ENCODE measurements at places on chromosomes 5 and 9. TPM values are rescaled to one million over a fixed set of nuclear protein-coding genes. Genes with fewer than 3 reads are reported as not detected.

PTTG1 gene
- 119 TPM for total RNA-seq

DND1 gene
- 5.1 TPM for total RNA-seq

ANKRD34B gene
- total RNA-seq: not detected

GABRA6 gene
- total RNA-seq: not detected

WNK2 gene
- total RNA-seq: 0.29 TPM

CENPK gene
- 15.3 TPM for total RNA-seq

STK32A gene
- total RNA-seq: 3.3 TPM

DNA sequence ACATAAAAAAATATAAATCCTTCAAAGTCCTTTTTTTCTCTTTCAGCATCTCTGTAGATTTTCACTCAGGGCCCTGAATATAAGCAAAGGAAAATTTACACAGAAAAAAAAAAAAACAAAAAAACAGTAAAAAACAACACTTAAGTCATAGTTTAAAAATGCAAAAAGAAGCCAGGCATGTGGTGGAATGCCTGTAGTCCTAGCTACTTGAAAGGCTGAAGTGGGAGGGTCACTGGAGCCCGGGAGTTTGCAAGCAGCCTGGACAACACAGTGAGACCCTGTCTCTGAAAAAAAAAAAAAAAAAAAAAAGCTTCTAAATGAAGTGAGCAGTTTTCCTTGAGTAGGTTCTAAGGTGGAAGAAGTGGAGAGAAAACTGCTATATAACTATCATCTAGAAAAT, 55.0 kb upstream of the BNC2 start:
- H3K36me3 ChIP-seq: no peaks in the 10 kb centered on the region
- H3K27me3 ChIP-seq: no peaks in the 10 kb centered on the region
- H3K4me1 ChIP-seq: no peaks in the 10 kb centered on the region
- no peak overlapping the region for H3K27ac ChIP-seq
- H3K4me3 ChIP-seq: no peak overlapping the region

GRCh38 chr5:50749873-50750272, 83.4 kb downstream of the PARP8 start:
- no peaks in the 10 kb centered on the region for H3K27me3 ChIP-seq
- DNase-seq: no peak

- no peaks in the 10 kb centered on the region for H3K27me3 ChIP-seq
- H3K36me3 ChIP-seq: no peaks in the 10 kb centered on the region
- no peak overlapping the region for H3K27ac ChIP-seq
- H3K4me1 ChIP-seq: peaks cover 6% of the 10 kb centered on the region
- DNase-seq: no peak
Measured at GRCh38 chr9:2214707-2215106, 199.6 kb downstream of the SMARCA2 start.

- DNase-seq: peak; percentile 52
- H3K27me3 ChIP-seq: no peaks in the 10 kb centered on the region
- H3K36me3 ChIP-seq: no peaks in the 10 kb centered on the region
- no peak overlapping the region for H3K4me3 ChIP-seq
- no peak overlapping the region for H3K27ac ChIP-seq
Measured at GRCh38 chr5:143509758-143510221, 106.3 kb upstream of the NR3C1 start.

- DNase-seq: no peak
- H3K36me3 ChIP-seq: no peaks in the 10 kb centered on the region
- H3K4me1 ChIP-seq: no peaks in the 10 kb centered on the region
- H3K27me3 ChIP-seq: no peaks in the 10 kb centered on the region
Measured at GRCh38 chr5:43753069-43753468, 150.1 kb downstream of the NNT start.

DNA sequence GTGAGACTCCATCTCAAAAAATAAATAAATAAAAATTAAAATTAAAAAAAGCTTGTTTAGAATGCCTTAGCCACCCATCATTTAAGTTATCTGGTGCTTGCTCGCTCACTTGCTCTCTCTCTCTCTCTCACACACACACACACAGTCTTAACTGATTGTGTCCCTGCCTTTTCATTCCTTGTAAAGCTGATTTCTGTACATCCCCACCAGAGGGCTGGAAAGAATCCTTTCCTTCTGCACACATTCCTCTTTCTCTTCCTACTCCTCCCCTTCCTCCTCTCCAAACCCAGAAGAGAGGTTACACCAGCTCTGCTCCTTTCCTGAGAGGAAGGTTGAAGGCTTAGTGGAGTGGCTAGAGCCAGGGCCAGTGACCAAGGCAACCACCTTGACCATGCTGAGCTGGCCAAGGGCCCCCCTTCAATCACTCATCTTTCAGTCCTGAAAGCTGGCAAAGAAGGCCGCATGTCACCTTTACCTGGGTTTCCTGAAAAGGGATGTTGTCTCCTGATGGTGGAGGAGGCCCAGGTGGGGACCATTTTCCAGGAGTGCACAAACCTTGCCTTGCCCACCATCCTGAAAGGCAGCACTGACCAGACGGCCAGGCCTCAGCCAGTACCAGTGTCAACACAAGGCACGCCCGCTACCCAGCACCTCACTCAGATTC, 25.6 kb downstream of the STK10 start:
- no peak overlapping the region for H3K27ac ChIP-seq
- H3K4me1 ChIP-seq: peaks cover 5% of the 10 kb centered on the region
- no peak overlapping the region for H3K4me3 ChIP-seq

- H3K4me3 ChIP-seq: no peak overlapping the region
- no peak for DNase-seq
- H3K36me3 ChIP-seq: no peaks in the 10 kb centered on the region
- H3K27ac ChIP-seq: no peak overlapping the region
- no peaks in the 10 kb centered on the region for H3K27me3 ChIP-seq
Measured at GRCh38 chr9:95729669-95730368, 145.7 kb upstream of the ERCC6L2 start.

- H3K36me3 ChIP-seq: peaks cover 11% of the 10 kb centered on the region
- H3K4me3 ChIP-seq: no peak overlapping the region
- H3K27ac ChIP-seq: peak overlapping the region; percentile 83
- no peak for DNase-seq
- peaks cover 6% of the 10 kb centered on the region for H3K4me1 ChIP-seq
Measured at GRCh38 chr9:133945314-133945975, 46.7 kb downstream of the VAV2 start.

- peaks cover 85% of the 10 kb centered on the region for H3K36me3 ChIP-seq
- peak; percentile 24 for DNase-seq
Measured at GRCh38 chr5:140690376-140690932, 716 bp downstream of the HARS1 start.

DNA sequence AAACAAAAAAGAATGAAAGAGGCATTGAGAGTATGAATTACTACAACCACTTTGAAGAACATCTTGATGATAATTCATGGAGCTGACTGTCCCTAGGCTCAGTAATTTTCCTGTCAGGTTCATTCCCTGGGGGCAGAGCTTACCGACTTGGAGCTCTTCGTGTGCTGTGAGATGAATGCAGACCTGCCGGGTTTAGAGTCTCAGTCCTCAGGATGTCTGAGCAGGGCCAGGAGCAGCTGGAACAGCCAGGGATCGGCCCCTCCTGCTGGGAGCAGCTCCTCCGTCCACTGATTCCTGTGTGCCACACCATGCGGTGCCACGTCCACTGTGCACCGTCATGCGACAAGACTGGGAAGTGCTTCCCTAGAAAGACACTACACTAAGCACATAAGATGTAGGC, 62.2 kb upstream of the SPIN1 start:
- H3K4me3 ChIP-seq: no peak overlapping the region
- no peaks in the 10 kb centered on the region for H3K27me3 ChIP-seq
- H3K4me1 ChIP-seq: no peaks in the 10 kb centered on the region
- H3K27ac ChIP-seq: no peak overlapping the region

- peak overlapping the region; percentile 93 for H3K27ac ChIP-seq
- peak overlapping the region; percentile 80 for H3K4me3 ChIP-seq
- peaks cover 27% of the 10 kb centered on the region for H3K4me1 ChIP-seq
- H3K36me3 ChIP-seq: no peaks in the 10 kb centered on the region
- H3K27me3 ChIP-seq: no peaks in the 10 kb centered on the region
Measured at GRCh38 chr5:132411304-132412013, 41.9 kb downstream of the SLC22A5 start.

DNA sequence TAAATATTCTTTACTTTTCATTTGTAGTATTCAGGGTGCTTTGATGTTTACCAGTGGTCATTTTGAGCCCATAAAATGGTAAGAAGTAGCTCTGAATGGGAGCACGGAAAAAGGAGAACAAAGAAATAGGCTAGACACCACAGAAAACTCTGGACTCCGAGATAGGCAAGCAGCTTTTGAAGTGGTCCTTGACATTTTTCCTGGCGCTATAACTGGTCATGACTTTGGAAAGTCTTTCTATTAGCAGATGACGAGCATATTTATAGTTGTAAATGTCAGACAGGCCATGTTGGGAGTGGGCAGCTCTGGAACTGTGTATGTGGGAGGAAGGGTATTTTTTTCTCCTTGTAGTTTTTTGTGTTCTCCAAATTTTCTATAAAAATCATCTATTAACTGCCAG, 126.1 kb upstream of the POC5 start:
- no peak overlapping the region for H3K4me3 ChIP-seq
- no peak overlapping the region for H3K27ac ChIP-seq
- DNase-seq: no peak
- no peaks in the 10 kb centered on the region for H3K36me3 ChIP-seq

Data from MCF 10A (cell line).